Activated CD8-positive, alpha-beta T cell treated with anti-CD3 and anti-CD28 coated beads, Interleukin-2, amount 10 ng/mL, durations not matched to agents 7 days and 5 days (primary cell): ENCODE measurements at places on chromosomes 4 and X. TPM values are rescaled to one million over a fixed set of nuclear protein-coding genes. Genes with fewer than 3 reads are reported as not detected.

TEX13C gene
- total RNA-seq, result not detected

ZAR1 gene
- not detected for total RNA-seq

ZNF157 gene
- 0.34 TPM for total RNA-seq

PNCK gene
- total RNA-seq, result 0.16 TPM

DCAF8L2 gene
- total RNA-seq, result not detected

CYTL1 gene
- total RNA-seq, result not detected

TDO2 gene
- not detected for total RNA-seq

FRMD7 gene
- not detected for total RNA-seq

NPY2R gene
- not detected for total RNA-seq

MTNR1A gene
- total RNA-seq, result not detected

SFRP2 gene
- total RNA-seq, result not detected

SLC25A14 gene
- 13.3 TPM for total RNA-seq

RNF150 gene
- not detected for total RNA-seq

KDR gene
- not detected for total RNA-seq

RPS6KA6 gene
- total RNA-seq, result not detected

FMR1 gene
- 45.6 TPM for total RNA-seq

IRAK1 gene
- total RNA-seq, result 165 TPM

DRD5 gene
- not detected for total RNA-seq

TLR10 gene
- not detected for total RNA-seq

DCX gene
- total RNA-seq, result not detected

PWWP3B gene
- total RNA-seq, result not detected

MAGEA1 gene
- not detected for total RNA-seq

AIMP1 gene
- 47.1 TPM for total RNA-seq
